ENCODE measurements at places on chromosomes 7 and 10.

GRCh38 chr7:134044682-134045081 lies 82.5 kb upstream of the LRGUK start:
- no peak for DNase-seq

DNA sequence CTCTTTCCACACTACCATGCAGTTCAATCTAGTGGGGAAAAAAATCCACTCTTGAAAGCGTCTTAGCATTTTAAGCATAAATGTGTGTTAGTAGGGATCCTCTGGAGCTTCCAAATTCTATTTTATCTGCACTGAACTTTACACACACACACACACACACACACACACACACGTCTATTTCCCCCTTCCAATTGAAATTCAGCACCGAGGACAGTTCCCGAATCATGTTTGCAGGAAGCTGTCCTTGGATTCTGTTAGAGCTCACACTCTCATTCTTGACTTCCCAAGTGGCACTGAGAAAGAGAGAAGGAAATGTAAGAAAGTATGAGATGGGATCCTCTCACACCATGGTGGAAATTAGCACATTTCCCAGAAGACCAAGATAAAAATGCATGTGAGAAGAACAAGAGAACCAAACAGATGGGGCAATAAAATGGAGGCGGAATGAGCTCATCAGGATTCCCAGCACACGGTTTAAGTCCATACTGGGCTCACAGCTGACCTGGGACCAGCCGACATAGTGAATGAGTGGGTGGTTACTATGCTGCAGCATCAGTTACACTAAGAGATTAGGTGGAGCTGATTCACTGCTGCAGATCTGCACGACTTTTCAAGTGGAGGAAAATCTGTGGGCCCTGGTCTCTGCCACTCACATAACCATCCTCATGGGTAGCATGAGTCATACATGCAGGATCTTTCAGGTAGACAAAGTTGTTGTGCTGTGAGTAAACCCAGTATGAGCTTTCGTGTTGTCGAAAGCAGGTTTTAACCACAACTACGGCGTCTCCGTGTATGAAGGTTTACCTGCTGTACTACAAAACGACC lies 3.3 kb upstream of the NPTX2 start:
- DNase-seq = peak; percentile 83

DNA sequence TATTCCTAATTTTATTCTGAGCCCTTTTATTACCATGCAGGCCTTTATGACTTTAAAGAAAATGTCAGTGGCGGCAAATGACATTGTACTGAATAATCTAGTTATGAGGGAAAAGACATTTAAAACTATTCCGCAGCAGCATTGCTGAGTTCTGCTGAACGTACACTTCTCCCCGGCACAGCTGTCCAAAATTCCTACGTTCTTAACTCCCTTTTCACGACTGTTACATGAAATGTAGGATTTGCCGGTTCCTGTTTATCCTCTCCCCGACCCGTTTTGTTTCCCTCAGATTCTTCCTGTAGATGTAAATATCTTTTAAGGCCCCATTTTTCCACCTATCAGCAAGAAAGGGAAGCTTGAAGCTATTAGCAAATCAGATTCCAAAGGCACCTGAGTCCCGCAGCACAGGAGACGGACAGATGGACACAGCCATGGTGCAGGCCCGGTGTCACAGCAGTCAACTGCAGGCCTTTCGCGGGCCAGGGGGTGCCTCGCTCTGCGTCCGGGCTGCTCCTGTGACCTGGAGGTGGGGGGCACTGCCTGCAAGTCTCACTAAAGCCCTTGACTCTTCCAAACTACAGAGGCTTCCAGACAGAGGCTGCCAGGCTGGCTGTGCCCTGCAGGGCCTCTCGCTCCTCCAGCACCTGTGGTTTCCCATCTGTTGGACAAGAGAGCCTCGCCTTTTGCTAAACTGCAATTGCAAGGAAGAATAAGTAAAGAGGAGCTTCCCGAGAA lies 485.0 kb upstream of the MGMT start:
- no peak for DNase-seq

DNA sequence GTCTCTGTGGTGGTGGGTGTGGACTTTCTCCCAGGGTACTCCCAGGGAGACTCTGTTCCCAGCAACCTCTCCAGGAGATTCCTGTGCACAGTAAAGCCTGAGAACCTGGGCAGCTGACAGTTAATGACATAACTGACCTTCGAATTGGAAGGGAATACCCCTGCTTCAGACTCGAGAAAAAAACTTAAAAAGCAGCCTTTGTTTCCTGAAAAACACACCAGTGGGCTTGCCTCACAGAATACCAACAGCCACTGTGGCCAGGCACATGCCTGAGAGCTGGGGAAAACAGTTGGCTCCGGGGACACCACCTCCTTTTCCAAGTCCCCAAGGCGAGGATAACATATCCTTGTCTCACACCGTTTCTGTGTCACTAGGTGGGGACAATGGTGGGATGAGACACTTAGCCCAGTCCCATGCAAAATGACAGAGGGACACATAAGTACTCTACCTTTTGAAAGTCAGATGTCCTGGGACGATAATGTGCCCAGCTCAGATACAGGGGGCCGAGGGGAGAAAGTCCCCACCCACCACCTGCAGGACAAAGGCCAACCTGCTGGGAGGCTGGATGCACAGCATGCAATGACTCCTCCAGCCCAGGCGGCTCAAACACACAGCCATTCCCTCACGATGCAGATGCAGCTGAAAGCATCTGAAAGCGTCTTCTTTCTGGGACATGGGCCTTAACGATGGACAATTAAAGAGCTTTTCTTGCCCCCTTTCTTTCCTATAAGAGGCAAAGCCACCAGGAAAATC lies 65.6 kb downstream of the HIPK2 start:
- peak; percentile 47 for DNase-seq

DNA sequence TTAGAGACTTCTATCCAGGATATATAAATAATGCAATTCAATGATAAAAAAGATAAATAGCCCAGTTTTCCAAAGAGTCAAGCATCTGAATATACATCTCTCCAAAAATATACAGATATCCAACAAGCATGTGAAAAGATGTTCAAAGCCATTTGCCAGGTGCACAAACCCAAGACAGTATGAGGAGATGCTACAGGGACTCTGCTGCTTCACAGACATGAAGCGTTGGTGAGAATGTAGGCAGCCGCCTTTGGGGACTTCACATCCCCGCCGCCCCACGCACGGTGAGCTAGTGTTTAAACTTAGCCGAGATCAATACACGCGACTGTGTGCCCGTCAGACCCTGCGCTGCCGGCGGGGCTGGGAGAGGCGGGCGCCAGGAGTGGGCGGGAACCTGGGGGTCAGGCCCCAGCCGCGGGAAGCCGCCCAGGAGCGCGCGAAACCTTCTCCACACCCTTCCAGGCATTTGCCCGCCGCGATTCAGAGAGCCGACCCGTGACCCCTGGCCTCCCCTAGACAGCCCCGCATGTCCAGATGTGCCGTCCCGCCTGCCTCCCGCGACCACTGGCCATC lies 927 bp upstream of the ALOX5 start:
- DNase-seq = peak; percentile 17

- DNase-seq = peak; percentile 69
These were observed 123.0 kb upstream of the VSTM2A start for GRCh38 chr7:54419209-54419608.

GRCh38 chr7:98295467-98296192 lies 14.1 kb downstream of the BRI3 start:
- DNase-seq = no peak

- DNase-seq = peak; percentile 57
These were observed 47.8 kb downstream of the HERPUD2 start for GRCh38 chr7:35647171-35647574.

GRCh38 chr10:104505521-104506042 lies 135.5 kb upstream of the SORCS3 start:
- peak; percentile 49 for DNase-seq

GRCh38 chr10:48779077-48779476 lies 94.4 kb downstream of the WDFY4 start:
- DNase-seq = no peak

DNA sequence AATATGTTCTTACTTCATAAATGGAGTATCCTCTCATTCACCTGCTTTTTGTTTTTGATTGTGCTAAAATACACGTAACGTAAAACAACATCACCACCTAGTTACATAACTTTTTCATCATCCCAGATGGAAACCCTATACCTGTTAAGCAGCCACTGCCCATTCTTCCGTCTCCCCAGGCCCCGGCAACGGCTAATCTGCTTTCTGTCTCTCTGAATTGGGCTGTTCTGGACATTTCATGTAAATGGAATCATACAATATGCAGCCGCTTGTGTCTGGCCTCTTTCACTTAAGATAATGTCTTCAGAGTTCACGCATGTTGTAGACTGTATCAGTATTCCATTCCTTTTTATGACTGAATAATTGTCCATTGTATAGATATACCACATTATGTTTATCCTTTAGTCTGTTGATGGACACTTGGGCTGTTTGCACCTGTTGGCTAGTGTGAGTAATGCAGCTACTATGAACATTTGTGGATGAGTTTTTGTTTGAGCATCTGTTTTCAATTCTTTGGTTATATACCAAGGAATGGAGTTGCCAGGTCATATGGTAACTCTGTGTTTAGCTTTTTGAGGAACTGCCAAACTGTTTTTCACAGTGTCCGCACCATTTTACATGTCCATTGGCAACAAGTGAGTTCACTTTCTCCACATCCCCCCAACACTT lies 14.1 kb upstream of the SUN1 start:
- peak; percentile 32 for DNase-seq

DNA sequence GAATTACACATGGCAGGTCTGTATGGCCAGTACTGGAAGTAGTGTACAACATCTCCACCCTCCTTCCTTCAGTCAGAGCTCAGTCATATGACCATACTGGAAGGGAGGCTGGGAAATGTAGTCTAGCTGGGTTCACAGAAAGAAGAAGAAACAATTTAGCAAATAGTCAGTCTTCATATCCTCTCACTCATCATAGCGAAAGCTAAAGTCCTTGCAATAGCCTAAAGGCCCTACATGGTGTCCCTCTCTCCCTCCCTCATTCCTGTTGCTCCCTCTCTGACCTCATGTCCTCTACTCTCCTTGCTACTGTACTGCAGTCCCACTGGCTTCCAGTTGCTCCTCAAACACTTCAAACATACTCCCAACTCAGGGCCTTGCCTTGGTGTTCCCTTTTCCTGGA lies 4.3 kb upstream of the CALU start:
- DNase-seq = no peak

DNA sequence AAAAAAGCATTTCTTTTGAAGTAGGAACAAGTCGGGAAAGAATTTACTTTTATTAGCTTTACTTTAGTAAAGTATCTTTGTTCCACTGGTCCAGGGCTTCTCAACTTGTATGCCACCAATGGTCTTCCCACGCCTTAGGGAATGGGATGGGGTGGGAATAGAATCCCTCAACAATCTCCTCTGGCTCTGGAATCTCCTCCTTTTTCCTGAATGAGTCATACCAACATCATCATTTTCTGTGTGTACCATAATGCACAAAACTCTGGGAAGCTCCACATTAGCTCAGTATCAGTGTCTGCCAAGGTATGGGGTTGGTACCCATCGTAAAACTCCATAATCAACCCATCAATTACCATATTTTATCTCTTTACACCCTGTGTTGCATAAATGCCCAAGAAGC lies 159.4 kb upstream of the BMPER start:
- DNase-seq = no peak

- DNase-seq = no peak
These were observed 10.8 kb upstream of the ST7 start for GRCh38 chr7:116942504-116942903.

- peak; percentile 93 for DNase-seq
These were observed 34.6 kb downstream of the TRIM8 start for GRCh38 chr10:102678842-102679289.

GRCh38 chr7:100157334-100158228 lies 942 bp downstream of the TRAPPC14 start:
- DNase-seq = peak; percentile 37

- DNase-seq = no peak
These were observed 83.2 kb downstream of the CAMK1D start for GRCh38 chr10:12432402-12433189.

GRCh38 chr10:126561921-126562680 lies 108.4 kb downstream of the C10orf90 start:
- DNase-seq = no peak

- no peak for DNase-seq
These were observed 89.8 kb downstream of the KIAA1549 start for GRCh38 chr7:138891446-138891810.

- DNase-seq = no peak
These were observed 166.4 kb upstream of the COBL start for GRCh38 chr7:51482976-51483375.

DNA sequence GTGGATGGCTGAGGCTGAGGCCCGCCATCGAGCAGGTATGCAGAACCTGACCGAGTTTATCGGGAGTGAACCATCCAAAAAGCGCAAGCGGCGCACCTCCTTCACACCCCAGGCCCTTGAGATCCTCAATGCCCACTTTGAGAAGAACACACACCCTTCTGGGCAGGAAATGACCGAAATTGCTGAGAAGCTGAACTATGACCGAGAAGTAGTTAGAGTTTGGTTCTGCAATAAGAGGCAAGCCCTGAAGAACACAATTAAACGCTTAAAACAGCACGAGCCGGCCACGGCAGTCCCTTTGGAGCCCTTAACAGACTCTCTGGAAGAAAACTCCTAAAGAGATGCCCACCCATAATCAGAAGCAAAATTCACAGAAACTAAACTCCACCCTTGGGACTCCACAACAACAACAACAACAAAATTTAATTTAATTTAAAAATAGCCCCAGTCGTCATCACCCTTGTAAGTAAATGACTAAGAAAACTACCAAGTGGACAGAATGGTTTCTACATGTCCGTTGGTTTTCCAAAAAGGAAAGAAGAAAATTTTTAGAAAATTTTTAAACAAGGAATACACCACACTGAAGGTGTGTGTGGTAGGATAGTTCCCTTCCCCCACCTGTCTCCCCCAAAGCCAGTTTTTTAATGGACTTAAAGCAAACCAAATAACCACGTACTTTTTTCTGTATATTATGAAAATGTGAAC lies 101.7 kb upstream of the YAE1 start:
- DNase-seq = no peak

- DNase-seq = no peak
These were observed 121.1 kb downstream of the HGF start for GRCh38 chr7:81648716-81649115.

DNA sequence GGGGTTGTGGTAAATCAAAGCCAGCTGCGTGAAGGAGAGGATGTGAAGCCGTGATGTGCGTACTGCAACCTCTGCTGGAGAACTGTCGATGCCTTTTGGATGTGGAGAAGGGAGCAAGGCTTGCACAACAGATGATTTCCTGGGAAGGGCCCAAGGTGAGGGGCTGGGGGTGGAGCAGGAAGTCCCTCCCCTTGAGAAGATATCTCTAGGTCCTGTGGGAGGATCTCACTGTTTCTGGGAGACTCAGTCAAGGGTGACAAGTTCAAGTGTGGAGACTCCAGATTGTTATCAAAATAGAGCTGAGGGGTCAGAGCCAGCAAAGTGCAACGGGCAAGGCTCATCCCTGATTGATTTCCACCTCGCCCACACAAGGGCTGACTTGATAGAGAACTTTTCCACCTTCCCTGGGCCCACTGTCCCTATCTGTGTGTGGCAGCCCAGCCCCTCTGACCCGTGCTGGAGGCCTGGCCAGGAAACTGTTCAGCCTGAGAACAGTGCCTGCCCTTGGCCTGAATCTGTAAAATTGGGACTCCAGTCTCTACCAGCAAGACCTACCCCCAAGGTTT lies 55.0 kb downstream of the COL13A1 start:
- DNase-seq = no peak

Data from GM23338 (cell line).